ENCODE measurements at places on chromosomes 7 and 10.

DNA sequence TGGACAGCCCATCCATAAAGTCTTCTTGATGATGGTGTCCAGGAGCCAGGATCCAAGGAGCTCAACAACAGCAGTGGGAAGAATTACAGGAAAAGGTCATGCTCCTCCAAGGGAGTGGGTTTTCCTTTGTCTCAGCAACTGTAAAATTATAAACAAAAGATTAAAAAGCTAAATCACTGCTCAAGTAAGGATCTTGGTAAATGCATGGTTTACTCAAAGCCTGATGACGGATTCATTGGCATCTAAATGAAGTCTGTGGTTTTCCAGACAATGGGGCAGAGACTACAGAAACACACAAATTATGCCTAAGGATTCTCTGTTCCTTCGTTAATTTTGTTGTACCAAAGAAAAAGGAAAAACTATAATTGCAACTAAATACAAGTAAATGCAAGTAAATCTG lies 36.4 kb upstream of the DLX6 start:
- no peak for DNase-seq

GRCh38 chr7:47094462-47094861 lies 487.4 kb downstream of the TNS3 start:
- no peak for DNase-seq

- no peak for DNase-seq
These were observed 59.3 kb upstream of the GRB10 start for GRCh38 chr7:50842041-50842440.

- DNase-seq = no peak
These were observed 77.5 kb upstream of the PHYHIPL start for GRCh38 chr10:59098831-59099452.

GRCh38 chr10:26593896-26594295 lies 103.6 kb upstream of the PDSS1 start:
- DNase-seq = no peak

DNA sequence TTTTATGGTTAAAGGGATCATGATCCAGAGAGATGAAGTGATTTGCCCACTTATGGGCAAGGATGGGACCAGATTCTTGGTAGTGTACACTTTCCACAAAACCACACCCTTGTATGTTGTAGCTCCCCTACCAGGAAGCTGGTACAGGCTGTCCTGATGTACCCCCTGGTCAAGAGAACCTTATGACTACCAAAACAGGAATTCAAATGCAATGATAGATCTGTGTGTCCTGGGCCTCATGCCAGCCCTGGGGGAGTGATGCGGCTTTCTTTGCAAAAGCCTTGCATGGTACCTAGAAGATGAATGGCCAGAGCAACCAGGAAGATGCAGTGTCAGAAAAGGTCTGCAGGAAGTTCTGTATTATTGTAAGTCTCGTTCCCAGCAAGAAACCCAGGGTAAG lies 94.9 kb upstream of the AGK start:
- no peak for DNase-seq

DNA sequence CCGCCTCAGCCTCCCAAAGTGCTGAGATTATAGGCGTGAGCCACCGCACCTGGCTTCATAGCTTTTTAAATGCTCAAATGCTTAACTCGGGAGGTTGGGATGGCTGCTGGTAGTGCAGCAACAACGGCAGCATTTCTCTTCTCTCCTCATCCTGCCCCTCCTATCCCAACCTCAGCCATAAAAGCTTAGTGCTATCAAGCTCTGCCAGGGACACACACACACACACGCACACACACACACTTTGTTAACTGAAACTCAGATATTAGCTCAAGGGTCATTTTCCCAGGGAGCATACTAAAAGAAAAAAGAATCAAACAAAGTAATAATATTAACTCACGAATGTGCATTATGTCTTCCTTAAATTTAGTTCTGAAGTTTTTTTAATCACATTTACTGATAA lies 63.0 kb upstream of the HPS1 start:
- DNase-seq = no peak

- DNase-seq = no peak
These were observed 189.2 kb downstream of the ADARB2 start for GRCh38 chr10:1548146-1548545.

DNA sequence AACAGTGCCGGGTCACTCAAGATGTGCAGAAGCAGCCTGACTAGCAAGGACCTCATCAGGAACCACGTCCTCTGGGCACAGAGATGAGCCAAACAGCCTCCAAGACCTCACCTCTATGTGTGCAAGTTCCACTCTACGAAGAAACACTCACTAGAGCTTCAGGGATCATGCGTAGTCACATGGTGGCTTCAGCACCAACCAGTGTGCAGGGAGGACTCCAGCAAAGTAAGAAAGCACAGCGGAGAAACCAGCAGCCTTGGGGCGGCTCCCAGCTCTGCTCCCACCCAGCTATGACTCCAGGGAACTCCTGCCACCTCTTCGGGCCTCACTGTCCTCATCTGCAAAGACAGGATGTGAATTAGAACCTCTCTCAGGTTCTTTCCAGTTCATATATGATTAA lies 58.2 kb downstream of the SLIT1 start:
- no peak for DNase-seq

GRCh38 chr10:128314686-128315085 lies 188.5 kb upstream of the MKI67 start:
- no peak for DNase-seq

DNA sequence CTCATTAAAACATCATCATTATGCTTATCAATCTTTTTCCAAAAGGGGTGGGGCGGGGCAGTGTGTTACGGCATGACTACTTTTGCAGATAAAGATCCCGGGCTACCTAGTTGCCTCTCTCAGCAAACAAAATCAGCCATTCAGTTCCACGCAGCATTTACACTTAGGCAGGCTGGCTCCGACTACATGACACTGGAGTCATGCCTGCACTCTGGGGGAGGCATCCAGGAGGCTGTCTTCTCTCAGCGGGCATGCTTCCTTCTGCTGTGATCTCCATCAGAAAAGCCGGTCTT lies 193.9 kb upstream of the TCF7L2 start:
- no peak for DNase-seq

GRCh38 chr7:51949726-51950644 lies 633.4 kb upstream of the COBL start:
- no peak for DNase-seq

DNA sequence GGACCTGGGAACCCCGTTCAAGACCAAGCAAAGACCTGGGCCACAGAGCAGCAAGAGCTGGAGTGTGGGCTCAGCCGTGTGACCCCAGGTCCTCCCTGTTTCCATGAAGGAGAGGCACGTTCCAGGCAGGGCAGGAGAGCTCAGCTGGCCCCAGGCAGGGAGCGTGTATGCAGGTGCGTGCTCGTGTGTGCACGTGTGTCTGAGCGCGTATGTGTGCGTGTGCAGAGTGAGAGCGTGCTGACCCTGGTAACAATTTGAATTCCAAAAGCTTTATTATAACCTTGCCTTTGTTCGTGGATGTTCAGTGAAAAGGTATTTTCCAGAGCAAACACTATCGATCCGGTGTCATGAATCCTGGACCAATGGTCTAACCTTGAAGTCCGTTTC lies 54.6 kb downstream of the FOXL3 start:
- no peak for DNase-seq

GRCh38 chr7:5218564-5219360 lies 28.7 kb downstream of the WIPI2 start:
- no peak for DNase-seq

DNA sequence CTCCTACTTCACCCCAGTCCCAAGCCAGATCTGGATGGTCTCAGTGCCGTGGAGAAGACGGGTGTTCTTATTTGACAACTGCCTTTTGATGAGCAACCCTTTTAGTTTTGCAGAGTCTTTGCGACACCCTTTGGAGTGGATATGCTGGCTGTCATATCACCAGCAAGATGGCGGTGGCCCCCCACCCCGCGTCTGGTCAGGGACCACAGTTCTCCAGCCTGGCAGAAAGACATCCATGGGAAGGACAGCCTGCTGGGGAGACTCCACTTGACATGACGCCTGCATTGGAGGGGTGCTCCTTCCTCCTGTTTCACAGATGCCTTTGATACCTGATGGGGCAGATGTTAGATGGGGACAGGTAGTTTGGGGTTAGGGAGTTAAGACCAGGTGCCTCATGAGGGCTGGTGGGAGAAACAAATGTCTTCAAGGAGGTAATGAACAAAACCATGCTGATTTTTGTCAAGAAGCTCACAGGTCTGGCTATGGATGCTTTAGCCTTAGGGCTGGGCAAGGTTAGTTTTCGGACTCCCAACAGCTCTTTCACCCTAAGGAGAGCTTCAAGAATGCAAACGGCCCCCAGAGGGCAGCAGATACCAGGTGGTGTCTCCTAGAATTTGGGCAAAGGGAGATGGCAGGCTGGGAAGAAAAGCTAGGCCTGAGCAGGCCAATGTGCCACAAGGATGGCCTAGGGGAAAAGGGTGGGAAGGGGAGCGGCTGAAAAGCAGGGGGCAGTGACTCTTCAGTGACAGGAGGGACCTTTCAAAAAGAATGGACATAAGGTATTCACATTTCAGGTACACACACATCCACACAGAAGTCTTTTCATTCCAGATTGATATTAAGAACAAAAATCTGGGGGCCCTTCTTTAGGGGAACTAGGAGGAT lies 95.2 kb downstream of the CLEC2L start:
- DNase-seq = peak; percentile 41

GRCh38 chr7:150524018-150524417 lies 9.3 kb downstream of the GIMAP7 start:
- DNase-seq = no peak

DNA sequence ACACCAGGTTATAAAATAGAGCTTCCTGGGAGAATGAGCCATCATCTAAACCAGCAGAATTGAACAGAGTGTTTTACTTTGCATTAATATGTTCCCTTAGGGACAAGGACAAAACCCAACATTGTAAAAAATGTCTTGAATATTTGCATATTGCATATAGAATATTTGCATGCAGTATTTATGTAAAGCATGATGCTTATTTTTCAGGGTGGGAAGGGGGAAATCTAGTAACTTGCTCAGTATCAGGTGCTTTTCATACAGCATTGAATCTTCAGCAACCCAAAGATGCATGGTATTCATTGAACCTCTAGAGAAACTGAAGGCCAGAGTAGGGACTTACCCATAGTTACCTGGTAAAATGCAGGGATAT lies 409.2 kb upstream of the ZMIZ1 start:
- no peak for DNase-seq

DNA sequence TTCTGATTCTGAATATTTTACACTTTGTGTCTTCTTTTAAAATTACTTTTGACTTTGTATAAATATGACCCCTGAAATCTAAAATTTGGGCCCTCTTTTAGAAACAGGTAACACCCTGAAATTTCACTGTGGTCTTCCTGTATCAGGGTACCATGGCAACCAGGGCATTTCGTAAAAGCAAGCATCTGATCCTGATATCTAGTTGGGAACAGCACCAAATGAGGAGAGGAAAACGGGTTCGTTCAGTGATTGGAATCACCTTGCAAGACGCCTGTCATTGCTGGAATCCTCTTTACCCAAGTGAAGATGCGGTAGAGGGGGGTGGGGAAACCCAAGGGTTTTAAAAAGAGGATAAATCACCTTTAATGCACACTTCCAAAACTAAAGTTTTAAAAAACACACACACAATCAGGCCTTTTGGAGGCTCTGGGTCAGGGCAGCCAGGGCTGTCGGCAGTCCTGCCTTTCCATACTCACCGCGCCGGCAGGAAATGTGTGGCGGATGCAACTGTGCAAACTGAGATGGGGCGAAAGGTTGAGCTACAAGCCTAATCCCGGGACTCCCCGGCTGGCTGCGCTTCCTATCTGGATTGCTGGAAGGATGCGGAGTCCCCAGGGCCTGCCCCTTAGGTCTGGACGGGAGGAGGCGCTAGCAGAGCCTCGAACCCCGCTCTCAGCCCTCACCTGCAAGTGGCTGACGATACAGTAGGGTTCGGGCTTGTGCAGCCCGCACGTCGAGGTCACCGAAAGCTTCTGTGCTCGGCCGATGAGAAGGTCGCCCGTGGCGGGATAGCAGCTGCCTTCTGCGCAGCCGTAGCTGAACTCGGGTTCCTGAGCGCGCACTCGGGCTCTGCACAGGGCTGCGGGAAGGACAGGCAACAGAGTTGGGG lies 1.8 kb downstream of the LAMB1 start:
- no peak for DNase-seq

- no peak for DNase-seq
These were observed 12.2 kb downstream of the GSAP start for GRCh38 chr7:77403957-77404356.

DNA sequence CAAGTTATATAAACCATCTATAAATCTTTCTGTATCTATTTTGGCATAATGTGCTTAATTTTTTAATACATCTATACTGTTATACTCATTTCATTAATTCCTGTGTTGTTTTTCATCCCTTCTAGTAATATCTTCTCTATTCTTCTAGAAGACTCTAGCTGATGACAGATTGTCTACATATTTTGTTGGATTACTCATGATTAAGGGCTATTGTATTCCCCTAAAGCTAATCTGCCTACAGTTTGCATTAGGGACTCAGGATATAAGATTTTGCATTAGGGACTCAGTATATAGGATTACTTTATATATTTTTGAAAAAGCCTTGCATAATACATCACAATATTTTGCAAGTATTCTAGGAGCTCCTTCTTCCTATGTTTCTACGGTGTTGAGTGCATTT lies 8.3 kb upstream of the SEMA3A start:
- DNase-seq = no peak
